A549 (cell line): ENCODE measurements at places on chromosomes 4 and X.

GRCh38 chrX:2451501-2452316, 49.1 kb downstream of the DHRSX start:
- DNase-seq, result peak; percentile 90

DNA sequence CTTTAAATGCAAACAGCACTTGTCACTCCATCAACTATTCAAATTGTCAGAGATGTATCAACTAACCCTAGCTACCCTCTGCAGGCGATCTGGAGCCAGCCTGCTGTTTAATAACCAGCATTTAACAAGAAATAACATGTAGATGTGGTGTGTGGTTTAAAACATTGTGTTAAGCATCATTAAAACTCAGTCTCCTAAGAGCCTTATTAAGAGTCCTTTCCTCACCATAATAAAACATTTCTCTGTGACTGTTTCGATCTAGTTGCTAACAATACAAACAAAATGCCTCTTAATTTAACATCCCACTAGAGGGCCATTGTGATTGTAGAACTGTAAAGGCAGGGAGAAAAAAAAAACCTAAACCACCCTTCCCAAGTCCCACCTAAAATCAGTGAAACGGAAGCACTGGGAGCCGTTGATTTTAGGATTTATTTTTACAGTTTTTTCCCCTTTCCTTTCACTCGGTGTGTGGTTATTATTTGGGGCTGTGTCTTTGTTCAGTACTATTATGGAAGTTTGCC, 708.6 kb downstream of the C4orf33 start:
- no peak for DNase-seq

- no peak for DNase-seq
Observed at GRCh38 chrX:118760025-118760424, 32.6 kb downstream of the IL13RA1 start.

DNA sequence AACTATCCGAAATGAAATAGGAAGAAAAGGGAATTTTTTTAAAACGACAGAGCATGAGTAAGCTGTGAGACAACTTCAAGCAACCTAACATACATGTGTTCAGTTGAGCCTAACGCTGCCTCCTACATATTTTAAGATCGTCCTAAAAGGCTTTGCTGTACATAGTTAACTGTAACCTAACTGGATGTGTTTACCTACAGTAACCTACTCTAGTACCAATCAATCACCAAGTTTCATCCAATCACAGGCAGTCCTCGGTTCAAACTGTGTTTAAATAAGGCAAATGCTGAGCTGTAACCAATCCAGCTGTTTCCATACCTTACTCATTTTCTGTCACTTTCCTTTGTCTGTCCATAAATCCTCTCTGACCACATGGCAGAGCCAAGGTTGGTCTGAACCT, 17.1 kb downstream of the RCHY1 start:
- no peak for DNase-seq

- DNase-seq, result peak; percentile 37
Observed at GRCh38 chr4:15756361-15756861, 21.7 kb upstream of the CD38 start.

GRCh38 chrX:54473993-54474859, 21.8 kb downstream of the FGD1 start:
- DNase-seq, result no peak
